Osteoblast (primary cell): ENCODE measurements at places on chromosomes 4 and X.

DNA sequence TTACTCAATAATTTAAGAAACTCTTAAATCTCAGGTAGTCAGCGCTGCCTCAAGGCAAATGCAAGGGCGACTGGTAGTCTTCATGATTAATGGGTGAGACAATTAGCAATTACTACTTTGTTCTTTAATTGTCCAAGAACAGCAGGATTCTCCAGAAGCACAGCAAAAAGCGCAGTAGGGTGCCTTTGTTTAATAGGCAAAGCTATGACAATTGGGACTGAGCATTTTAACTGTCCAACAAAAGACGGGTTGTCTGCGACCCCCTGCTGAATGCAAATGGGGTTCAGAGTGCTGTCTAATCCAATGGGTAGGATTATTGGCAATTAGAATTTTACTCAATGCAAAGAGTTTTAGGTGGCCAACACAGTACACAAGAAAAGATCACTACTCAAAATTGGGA, 286.1 kb downstream of the CHIC1 start:
- DNase-seq: no peak

DNA sequence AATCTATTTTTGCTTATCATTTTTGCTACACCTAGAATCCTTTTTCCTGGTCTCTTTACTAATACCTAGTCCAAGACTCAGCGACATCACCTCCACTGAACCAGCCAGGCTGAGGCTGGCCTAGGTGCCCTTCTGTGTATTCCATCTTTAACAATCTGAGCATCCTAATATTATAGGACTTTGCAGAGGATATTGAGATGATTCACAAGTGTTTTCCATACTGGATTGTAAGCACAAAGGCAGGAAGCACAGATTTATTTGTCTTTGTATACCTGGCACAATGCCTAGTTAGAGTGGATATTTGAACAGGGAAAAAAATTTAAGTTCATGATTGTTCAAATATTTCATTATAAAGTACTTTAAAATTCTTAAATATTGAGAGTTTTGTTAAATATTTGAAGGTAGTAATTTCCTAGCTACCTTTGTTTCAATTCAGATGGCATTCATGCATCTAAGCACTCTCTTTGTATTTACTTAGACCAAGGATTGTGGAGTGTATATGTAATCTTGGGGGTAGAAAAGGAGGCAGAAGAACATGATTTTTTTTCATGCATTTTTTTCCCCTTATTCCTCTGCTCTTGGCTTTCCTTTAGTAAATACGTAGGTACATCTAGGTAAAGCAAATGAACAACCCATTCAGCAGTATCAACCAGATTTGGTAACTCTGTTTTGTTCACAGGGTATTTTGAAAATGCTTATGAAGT, 18.4 kb downstream of the SMARCA5 start:
- DNase-seq: no peak

DNA sequence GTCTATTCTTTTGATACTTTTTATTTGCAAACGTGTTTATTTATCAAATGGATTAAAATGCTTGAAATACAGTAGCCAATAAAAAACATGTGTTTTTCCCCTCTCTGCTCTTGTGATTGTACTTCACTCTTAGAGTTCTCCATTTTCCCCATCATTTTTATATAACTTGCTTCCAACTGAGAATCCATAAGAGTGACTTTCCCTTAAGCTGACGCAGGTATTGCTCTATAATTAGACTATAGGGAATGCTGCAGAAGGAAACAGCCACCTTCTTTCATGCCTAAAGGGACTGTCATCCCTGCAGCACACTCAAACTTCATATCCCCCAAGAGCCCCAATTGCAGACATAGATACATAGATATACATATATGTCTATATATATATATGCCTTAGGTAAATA, 456.9 kb downstream of the ADGRL3 start:
- DNase-seq: no peak

GRCh38 chr4:184384056-184384809, 90.1 kb downstream of the IRF2 start:
- no peak for DNase-seq

- no peak for DNase-seq
These were observed 79.1 kb downstream of the NYX start for GRCh38 chrX:41526271-41526670.

- no peak for DNase-seq
These were observed 230.1 kb upstream of the GALNTL6 start for GRCh38 chr4:171582961-171583581.

GRCh38 chr4:74319470-74319869, 11.2 kb downstream of the EPGN start:
- DNase-seq: no peak

GRCh38 chr4:30789219-30789671, 69.1 kb downstream of the PCDH7 start:
- DNase-seq: no peak

DNA sequence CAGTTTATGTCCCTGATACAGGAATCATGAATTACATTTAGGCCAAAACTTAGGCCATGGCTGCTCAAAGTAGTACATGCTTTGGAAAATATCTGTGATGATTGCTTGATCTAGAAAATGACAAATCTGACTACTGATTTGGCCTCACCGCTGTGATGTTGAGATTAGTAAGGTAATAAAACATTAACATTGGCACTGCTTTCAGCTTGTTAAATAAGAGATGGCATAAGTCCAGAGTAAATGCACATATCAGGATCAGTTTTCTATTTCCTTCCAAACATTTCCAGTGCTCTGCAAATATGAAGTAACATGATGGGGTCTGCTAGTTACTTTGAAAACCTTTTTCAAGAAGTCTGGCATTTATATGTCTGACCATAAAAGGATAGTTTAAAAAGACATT, 687.3 kb upstream of the ACTRT1 start:
- DNase-seq: no peak

GRCh38 chr4:64516176-64516575, 106.9 kb upstream of the TECRL start:
- no peak for DNase-seq

- no peak for DNase-seq
These were observed 499.8 kb downstream of the MID1IP1 start for GRCh38 chrX:39301036-39301435.

- peak; percentile 47 for DNase-seq
These were observed 3.2 kb downstream of the SPRY1 start for GRCh38 chr4:123399627-123400358.

DNA sequence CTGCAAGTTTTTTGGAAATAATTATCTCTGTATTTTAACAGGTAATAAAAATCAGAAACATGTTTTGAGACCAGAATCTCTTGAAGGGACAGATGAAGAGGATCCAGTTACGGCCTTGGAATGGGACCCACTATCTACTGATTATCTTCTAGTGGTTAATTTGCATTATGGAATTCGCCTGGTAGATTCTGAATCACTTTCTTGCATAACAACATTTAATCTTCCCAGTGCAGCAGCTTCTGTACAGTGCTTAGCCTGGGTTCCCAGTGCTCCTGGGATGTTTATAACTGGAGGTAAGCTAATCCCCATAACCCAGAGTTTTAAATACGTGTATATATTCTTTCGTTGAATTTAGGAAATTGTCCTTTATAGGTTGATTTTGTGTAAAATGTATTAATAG, 59.4 kb downstream of the WDR17 start:
- no peak for DNase-seq

GRCh38 chrX:95950679-95951078, 734.0 kb upstream of the DIAPH2 start:
- DNase-seq: no peak

GRCh38 chr4:182921608-182922007, 4.4 kb upstream of the DCTD start:
- no peak for DNase-seq

GRCh38 chrX:69430785-69431184, 73.3 kb upstream of the NALF2 start:
- DNase-seq: no peak

GRCh38 chrX:134948333-134949241, 42.2 kb upstream of the SMIM10 start:
- DNase-seq: no peak

DNA sequence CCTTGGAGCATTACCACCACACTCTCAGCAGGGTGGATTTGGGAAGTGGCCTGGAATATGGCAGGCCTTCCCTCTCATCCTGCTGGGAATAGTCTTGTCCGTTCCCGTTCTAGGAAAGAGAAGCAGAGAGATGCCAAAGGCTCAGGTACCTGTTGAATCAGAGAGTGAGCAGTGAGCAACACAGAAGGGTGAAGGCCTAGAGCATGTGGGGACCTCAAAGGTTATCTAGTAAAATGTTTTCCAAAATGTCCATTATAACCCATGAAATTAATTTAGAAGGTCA, 30.8 kb downstream of the SLC16A2 start:
- DNase-seq: no peak

DNA sequence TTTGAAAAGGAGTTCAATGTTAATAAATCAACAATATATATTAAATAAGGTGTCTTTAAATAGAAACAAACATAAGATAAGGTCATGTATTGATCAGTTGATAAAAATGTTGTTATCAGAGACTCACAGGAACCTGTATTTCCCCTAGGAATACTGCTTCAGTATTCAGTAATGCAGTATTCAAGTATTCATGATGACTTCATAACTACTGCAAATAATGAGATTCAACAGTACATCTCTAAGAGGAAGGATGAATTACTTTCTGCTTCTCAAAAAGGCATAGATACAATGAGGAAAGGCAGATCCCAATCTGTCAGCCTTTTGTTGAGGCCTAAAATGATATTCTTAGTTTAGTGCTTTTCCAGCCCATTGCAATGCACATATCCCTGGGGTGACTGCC, 73.7 kb downstream of the MAGEB17 start:
- DNase-seq: no peak

- DNase-seq: no peak
These were observed 33.9 kb downstream of the ZBTB49 start for GRCh38 chr4:4323705-4324534.

DNA sequence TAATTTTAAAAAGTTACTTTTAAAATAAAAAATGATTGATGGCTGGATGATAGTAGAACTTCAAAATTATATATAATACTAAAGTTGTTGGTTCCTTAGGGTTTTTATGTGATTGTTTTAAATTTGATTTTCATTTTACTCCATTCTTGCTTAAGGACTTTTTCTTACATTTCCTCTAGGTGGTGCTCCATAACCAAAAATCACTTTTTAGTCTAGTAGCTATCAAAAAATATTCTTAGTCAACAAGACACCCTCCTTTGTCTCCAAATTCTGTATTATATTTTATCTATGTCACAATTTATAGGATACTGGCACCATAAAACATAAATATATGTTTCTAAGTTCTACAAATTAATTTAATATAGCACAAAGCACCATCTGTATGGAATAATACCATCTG, 67.2 kb upstream of the BRWD3 start:
- peak; percentile 39 for DNase-seq

DNA sequence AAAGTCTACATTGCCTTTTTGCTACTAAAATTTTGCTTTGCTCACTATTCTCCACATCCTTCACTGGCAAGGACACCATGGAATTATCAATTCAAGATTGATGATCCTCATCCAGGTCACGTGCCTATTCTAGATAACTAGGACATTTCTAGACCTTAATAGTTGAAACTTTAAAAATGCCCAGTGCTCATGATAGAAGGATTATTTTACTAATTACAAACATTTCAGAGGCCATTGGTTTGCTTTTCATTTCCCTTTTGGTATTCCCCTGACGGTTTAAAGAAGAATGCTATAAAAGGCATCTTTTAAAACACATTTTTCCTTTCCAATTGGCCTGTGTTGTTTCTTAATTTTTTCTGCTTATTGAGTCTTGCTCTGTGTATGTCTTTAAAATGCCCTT, 249.4 kb downstream of the NDST4 start:
- DNase-seq: no peak

GRCh38 chrX:153547195-153547594, 29.8 kb downstream of the ATP2B3 start:
- no peak for DNase-seq

GRCh38 chr4:121168446-121169281, 4.5 kb upstream of the TNIP3 start:
- no peak for DNase-seq

GRCh38 chrX:43654431-43655150, 1.5 kb upstream of the MAOA start:
- DNase-seq: peak; percentile 95

- DNase-seq: no peak
These were observed 7.1 kb upstream of the ELF2 start for GRCh38 chr4:139184129-139184528.

DNA sequence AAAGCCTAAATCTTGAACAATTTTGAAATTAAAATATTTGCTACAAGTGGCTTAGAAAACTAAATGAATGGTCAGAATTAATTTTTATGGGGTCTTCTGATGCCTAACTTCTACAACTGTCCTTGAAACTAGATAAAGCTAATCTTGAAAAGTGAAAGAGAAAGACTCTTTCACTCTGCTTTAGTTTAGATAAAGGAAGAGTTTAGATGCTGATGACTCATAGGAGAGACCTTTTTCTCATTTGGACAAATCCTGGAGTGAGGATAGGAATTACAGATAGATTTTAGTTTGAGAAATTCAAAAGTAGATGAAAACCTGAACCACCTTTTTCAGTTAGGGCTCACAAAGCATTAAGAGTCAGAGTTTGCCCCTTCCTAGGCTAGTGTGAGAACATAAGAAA, 342.3 kb upstream of the GRID2 start:
- DNase-seq: no peak

- no peak for DNase-seq
These were observed 209.1 kb upstream of the ANXA10 start for GRCh38 chr4:167883266-167883665.

- no peak for DNase-seq
These were observed 306.1 kb upstream of the EMCN start for GRCh38 chr4:100823993-100824323.

DNA sequence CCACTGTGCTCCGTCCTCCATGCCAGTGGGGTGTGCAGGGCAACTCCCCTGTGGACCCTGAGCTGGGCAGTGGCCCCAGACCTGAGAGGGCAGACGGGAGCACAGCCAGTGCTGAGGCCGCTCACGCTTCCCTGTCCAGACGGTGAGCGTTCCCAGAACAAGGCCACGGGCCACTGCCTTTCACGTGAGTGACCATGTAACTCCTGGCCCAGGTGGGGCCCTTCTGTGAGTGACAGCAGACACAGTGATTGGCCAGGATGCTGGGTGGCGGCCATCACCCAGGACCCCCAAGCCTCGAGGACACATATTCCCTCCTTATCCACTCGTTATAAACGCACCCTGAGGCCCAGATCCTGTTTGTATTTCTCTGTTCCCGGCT, 10.5 kb downstream of the NSG1 start:
- DNase-seq: peak; percentile 30

GRCh38 chr4:48172651-48173050, 38.6 kb upstream of the TXK start:
- no peak for DNase-seq

- DNase-seq: no peak
These were observed 303.5 kb upstream of the GALNT7 start for GRCh38 chr4:172865103-172865502.

DNA sequence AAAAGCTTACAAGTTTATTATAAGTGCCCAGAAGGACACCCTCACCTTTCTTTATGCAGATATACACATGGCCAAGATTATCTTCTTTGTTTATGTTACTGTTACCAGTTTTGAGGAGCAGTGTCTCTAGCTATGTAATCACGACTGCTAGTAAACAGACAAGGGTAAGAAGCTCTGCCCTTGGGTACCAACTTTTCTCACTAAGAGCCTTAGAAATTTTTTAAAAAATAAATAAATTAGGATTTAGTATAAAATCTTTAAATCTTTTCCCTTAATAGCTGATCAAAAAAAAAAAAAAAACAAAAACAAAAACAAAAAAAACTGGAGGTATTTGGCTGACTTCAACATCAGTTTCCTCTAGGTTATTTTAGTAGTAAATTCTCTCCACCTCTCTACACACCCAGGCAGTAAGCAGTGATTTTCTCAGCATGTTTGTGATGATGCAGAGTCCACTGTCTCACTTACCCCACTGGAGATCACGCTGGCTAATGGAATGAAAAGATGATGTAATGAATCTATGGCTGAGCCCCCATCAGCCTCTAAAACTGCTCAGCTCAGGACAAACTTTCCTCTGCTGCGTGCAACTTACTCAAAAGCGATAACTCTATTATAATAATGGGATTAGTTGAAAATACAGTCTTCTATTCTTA, 125.9 kb downstream of the FRYL start:
- DNase-seq: no peak
